Activated T-cell treated with anti-CD3 and anti-CD28 coated beads, Interleukin-2, amount 50 U/mL, for 72 hours (primary cell): ENCODE measurements at places on chromosomes 4 and X. TPM values are rescaled to one million over a fixed set of nuclear protein-coding genes. Genes with fewer than 3 reads are reported as not detected.

TLL1 gene
- total RNA-seq: not detected

LRIT3 gene
- total RNA-seq: 0.46 TPM

LRP2BP gene
- 1.1 TPM for total RNA-seq

ENPEP gene
- total RNA-seq: 0.84 TPM

GLRA2 gene
- not detected for total RNA-seq

TBL1X gene
- total RNA-seq: 55.1 TPM

HERC6 gene
- 14.9 TPM for total RNA-seq

PLP1 gene
- total RNA-seq: not detected
